Fibroblast of lung (primary cell): ENCODE measurements at places on chromosomes 2 and 18.
A peak's percentile ranks its signal among the peaks of the same experiment; 100 is the strongest.

DNA sequence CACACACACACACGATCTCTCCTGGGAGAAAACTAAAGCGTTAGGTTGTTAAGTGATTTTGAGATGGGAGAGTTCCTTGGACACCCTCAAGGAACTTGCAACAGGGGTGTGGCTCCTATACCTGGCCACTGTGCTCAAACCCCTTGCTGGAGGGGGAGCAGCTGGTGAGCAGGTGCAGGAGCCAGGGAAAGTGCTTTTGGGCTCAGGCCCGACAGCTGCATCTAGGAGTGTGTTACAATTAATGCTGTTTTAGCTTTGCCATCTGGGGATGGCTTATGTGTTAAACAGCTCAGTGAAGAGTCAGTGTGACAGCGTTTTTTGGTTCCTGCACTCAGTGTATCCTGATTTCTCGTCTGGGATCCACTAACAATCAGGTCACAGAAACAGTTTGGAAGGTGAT lies 510.8 kb downstream of the TRIB2 start:
- DNase-seq, result no peak

- no peak for DNase-seq
These were observed 47.8 kb upstream of the GALNT13 start for GRCh38 chr2:153823880-153824279.

GRCh38 chr18:2223849-2224248 lies 347.5 kb downstream of the METTL4 start:
- peak; percentile 42 for DNase-seq

DNA sequence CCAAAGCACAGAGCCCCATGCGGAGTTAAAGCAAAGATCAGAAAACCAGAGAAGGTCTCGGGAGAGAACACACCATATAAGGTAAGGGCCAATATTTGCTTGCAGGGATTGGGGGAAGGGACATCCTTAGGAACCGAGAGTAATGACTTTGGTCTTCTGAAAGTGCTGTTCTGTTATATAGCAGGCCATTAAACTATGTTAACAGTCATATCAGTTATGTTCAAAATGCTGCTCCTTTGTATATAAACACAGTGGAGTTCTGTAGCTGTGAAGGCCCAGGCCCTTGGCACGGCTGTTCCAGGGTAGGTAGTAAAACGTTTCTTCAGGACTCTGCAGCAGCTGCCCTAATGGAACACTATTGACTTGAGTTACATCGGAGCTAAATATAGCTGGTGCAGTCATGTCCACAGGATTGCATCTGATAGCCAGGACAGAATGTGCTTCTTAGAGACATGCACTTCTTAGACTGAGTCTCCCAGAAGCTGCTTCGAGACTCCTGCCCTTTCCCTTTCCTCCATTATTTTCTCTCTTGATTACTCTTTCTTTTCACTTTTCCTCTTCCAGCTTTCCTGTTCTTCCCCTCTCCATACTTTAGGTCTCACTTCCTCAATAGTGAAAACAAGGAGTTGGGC lies 122.4 kb downstream of the SETBP1 start:
- peak; percentile 93 for DNase-seq

DNA sequence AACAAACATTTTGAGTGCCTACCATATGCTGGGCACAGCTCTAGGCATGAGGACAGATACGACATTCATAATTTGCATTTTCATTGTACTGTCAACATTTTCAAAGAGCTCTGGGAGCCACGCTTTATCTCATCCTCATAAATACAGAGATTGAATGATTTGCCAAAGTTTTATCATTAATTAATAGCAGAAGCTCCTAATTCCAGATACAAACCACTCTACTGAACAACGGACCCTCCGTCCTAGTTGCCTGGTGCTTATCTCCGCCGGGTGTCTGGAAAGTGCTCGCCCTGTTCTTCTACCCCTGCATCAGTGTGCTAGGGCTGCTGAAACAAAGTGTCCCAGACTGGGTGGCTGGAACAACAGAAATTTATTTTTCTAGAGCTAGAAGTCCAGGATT lies 23.8 kb downstream of the SERTAD2 start:
- no peak for DNase-seq

DNA sequence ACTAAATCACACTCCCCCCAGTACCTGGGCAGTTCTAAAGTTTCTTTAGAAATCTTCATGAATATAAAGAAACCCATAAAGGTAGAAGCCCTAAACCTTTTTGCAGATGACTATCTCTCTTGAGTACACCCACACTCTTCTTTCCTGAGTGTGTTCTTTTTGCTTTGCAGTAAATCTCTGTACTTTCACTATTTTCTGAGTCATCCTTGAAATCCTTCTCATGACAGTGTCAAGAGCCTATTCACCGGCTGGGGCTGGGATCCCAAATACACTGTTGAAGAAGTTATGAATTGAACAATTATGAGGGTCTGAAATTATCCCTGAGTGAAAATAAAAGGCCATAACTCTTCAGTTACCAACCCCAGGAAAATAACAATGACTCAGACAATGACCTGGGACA lies 133.9 kb upstream of the CCDC195 start:
- no peak for DNase-seq

DNA sequence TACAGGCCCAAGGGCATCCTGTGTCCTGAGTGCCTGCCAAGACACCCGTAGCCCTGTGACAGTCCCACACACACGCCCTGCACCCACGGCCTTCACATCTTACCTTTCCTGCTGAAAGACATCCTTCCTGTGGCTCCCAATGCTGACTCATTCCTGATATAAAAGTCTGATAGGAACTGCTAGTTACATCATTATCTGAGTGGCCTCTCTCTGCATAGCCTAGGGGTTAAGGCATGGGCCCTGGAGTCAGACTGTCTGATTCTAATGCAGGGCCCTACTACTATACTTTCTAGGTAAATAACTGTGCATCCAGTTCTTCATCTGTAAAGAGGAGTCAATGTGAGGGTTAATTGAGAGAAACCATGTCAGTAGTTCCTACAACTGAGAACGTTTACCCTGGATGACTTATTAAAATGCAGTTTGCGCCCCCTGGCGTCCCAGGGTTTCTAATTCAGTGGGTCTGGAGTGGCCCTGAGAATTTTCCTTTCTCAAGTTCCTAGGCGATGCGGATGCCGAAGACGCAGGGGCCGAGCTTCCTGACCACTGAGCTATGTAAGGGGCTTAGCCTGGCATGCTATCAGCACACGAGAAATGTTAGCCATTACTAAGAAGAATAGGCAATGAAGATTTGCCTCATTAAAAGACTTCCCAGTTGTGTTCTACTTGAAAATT lies 6.0 kb upstream of the GPR45 start:
- peak; percentile 80 for DNase-seq

DNA sequence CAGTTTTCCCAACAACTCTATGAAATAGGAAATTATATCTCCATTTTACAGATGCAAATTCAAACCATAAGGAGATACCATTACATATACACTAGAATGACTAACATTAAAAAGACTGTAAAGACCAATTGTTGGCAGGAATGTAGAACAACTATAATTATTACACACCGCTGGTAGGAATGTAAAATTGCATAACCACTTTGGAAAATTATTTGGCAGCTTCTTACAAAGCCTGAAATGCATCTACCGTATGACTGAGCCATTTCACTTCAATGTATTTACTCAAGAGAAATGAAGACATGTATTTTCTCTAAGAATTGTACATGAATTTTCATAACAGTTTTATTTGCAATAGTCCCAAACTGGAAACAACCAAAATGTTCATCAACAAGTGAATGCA lies 189.1 kb upstream of the BCL2L11 start:
- DNase-seq, result peak; percentile 50

DNA sequence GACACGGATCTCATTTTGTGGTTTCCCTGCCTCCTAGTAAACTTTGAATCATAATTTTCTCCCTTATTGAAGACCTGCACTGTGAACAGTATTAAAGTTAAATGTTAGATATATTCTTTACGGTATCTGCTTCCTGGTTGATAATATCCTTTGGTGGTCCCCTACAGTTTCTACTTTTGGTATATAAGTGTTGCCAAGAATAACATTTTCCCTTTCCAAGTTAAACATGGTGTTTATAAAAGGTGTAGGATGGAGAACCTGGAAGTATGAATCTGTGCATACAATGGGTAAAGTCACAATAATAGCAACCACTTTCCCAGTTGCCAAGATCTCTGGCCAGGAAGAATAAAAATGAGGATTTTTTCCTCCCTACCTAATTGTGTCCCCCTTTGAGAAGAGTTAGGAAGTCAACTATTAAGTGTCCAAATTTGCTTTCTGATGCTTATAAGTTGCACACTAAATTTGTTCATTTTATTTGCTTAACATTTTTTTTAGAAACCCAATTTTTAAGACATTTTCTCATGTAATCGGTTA lies 201.0 kb upstream of the STK17B start:
- peak; percentile 31 for DNase-seq

- peak; percentile 86 for DNase-seq
These were observed 165.7 kb downstream of the TMX3 start for GRCh38 chr18:68548904-68549870.

GRCh38 chr2:45780541-45781463 lies 129.3 kb downstream of the PRKCE start:
- DNase-seq, result no peak

- DNase-seq, result no peak
These were observed 45.8 kb upstream of the ID2 start for GRCh38 chr2:8636041-8636491.

- peak; percentile 97 for DNase-seq
These were observed 165.2 kb upstream of the KLF7 start for GRCh38 chr2:207330912-207331311.

DNA sequence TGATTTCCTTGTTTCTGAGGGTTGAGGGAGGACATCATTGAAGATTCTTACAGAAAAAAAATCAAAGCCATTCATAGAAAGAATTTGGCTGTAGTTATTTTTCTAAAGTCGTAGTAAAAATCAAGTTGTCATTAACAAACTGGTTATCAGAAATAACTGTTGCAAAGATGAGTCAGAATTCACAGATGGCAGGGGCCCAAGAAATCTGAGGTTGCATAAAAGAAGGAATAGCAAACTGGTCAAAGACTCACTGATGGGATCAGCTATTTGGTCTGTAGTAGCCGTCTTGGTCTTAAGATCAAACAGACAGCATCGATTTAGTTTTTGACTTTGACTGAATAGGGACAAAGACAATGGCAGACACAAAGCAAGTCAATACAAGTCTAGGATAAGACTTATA lies 334.3 kb downstream of the FIGN start:
- peak; percentile 64 for DNase-seq

DNA sequence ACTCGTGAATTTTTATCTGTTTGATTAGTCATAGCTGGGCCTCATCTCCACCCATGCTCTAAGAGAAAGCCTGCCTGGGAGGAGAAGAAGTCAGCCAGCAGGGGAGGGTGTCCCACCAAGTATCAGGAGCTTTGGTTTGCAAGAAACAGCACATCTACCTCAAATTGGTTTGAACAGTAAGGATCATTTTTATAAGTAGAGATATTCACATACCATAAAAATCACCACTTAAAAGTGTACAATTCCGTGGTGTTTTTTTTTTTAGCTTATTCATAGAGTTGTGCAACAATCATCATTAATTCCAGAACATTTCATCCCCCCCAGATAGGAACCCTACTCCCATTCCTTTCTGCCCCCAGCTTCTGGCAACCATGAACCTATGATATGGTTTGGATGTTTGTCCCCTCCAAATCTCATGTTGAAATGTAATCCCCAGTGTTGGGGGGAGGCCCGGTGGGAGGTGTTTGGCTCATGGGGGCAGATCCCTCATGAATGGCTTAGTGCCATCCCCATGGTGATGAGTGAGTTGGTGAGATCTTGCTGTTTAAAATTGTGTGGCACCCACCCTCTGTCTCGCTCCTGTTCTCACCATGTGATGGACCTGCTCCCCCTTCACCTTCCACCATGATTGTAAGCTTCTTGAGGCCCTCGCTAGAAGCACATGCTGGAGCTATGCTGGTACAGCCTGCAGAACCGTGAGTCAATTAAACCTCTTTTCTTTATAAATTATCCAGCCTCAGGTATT lies 36.2 kb upstream of the HS6ST1 start:
- peak; percentile 56 for DNase-seq

- no peak for DNase-seq
These were observed 34.8 kb downstream of the PTPRM start for GRCh38 chr18:7601936-7602335.

- DNase-seq, result no peak
These were observed 31.8 kb upstream of the TMEM131 start for GRCh38 chr2:98027538-98027937.

GRCh38 chr2:43634604-43635306 lies 2.3 kb upstream of the PLEKHH2 start:
- peak; percentile 94 for DNase-seq

DNA sequence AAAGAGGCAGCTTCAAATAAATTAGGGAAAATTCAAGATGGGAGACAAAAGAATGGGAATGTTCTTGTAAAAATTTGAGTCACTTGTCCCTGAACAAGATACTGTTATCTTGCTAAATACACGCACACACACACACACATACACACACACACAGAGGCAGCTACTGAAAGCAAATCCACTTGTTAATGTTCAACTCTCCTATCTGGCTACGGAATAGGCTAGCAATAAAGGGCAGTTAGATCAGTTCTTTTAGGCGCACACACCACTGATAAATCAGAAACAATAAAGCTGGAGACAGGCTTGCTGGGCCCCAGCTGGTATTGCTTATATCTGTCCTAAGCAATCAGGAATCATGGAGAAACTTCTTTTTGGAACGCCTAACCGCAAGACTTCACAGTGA lies 461.6 kb downstream of the BCL11A start:
- no peak for DNase-seq

- DNase-seq, result peak; percentile 85
These were observed 91.9 kb upstream of the FN1 start for GRCh38 chr2:215527736-215528135.

GRCh38 chr18:61551586-61551985 lies 218.4 kb downstream of the CDH20 start:
- peak; percentile 90 for DNase-seq

- DNase-seq, result peak; percentile 55
These were observed 33.2 kb upstream of the FOSL2 start for GRCh38 chr2:28359222-28360057.

DNA sequence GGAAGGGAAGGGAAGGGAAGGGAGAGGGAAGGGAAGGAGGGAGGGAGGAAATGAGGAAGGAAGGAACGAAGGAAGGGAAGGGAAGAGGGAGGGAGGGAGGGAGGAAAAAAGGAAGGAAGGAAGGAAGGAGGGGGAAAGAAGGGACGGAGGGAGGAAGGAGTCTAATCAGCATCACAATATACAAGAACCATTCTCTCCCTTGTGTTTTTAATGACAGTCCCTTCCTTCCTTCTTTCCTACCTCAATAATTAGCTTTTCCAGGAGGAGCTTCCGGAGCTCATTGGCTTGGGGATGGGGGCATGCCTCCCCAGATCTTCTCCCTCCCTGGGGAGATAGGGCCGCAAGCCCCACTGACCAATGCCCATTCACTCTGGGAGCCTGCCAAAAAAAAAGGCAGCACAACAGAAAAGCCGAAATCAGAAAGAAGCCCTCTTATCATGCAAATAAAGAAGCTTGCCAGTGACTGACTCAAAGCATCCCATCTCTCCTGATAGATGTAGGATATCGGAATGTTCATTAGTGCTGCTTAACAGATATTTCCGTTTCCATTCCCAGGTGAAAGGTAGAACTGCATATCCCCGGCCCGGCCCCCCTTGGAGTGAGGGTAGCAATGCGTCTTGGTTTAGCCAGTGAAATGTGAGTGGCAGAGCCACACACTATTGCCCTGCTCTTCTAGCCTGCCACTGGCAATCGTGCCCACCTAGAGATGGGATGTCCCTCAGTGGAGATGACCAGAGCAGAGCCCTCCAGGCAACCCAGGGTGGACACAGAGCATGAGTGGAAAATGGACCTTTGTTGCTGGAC lies 17.8 kb upstream of the SMAD7 start:
- no peak for DNase-seq
